Psoas muscle (tissue), 8 donors: ENCODE measurements at places on chromosomes 6 and 20. TPM values are rescaled to one million over a fixed set of nuclear protein-coding genes. Genes with fewer than 3 reads are reported as not detected.

- H3K27me3 ChIP-seq, result no peaks in the 10 kb centered on the region
- peak overlapping the region; percentile 94 for H3K27ac ChIP-seq
- no peaks in the 10 kb centered on the region for H3K36me3 ChIP-seq
- DNase-seq, result no peak
- H3K4me3 ChIP-seq, result no peak overlapping the region
- H3K4me1 ChIP-seq, result peaks cover 77% of the 10 kb centered on the region
These were observed 167.0 kb downstream of the SOBP start for GRCh38 chr6:107656883-107657282.

GRCh38 chr6:107079429-107079828 lies 35.9 kb downstream of the BEND3 start:
- H3K27ac ChIP-seq, result no peak overlapping the region
- DNase-seq, result no peak
- no peak overlapping the region for H3K4me3 ChIP-seq
- no peaks in the 10 kb centered on the region for H3K27me3 ChIP-seq
- H3K36me3 ChIP-seq, result no peaks in the 10 kb centered on the region
- no peaks in the 10 kb centered on the region for H3K4me1 ChIP-seq

DNA sequence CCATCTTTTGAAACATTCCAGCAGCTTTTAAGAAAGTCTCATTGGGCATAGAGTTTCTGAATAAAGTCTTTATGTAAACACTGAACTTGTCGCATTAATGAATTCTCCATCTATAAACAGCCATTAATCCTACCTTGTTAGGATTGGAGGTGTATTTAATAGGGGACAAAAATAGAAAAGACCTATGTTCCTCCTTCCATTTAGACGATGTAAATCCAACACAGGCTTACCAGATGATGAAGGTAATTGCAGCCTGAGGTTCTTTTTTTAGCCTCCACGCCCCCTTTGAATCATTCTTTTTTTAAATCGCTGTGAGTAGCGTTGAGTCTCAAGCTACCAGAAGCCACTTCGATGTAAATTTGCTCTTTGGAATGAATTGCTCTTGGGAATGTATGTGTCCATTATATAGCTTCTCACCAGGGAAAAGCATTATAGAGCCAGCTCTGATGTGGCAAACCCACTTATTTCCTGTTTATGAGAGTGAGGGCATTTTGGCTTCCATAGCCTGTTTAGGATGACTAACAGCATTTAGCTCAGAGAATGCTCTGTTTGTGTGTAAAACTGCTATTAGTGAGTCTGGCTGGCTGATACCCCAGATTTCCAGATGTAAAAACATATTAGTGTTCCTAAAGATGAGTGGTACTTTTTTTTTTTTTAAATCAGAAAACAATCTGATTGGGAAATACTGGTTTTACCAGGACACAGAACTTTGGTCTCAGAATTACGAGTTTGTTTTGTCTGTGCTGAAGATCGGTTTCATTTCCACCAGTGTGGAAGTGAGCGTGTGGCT lies 74.9 kb upstream of the CLDN20 start:
- no peak overlapping the region for H3K4me3 ChIP-seq
- DNase-seq, result no peak
- H3K27me3 ChIP-seq, result no peaks in the 10 kb centered on the region

DNA sequence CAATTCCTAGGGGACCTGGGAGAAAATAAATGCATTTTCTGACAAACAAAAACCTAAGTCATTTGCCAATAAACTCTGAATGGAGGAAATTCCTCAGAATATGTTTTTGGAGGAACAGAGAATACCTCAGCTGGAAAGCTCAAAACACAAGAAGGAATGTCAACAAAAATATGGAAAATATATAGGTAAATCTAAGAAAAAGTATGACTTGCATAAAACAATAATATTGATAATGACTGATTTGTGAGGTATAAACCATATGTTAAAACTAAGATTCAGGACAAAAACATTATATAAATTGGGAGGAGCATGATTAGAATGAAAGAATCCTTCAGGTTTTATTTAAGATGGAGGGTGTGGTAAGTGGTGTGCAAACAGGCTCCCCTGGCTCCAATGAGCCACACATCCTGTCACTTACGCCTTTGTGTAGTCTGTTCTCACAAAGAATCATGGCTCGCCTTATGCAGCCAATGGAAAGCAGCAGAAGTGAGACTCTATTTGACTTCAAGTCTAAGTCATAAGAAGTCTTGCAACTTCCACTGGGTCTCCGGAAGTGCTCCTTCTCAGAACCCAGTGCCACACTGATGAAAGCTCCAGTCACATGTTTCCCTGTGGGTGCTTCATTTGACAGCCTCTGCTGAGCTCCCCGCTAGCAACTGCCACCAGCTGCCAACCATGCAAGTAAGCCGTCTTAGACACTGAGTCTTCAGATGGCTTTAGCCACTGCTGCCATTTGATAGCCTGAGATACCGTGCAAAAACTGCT lies 8.1 kb downstream of the CFAP61 start:
- no peaks in the 10 kb centered on the region for H3K4me1 ChIP-seq
- no peak overlapping the region for H3K4me3 ChIP-seq
- DNase-seq, result no peak
- H3K27me3 ChIP-seq, result no peaks in the 10 kb centered on the region
- H3K27ac ChIP-seq, result no peak overlapping the region

GRCh38 chr6:90288404-90288803 lies 8.2 kb downstream of the BACH2 start:
- H3K4me3 ChIP-seq, result no peak overlapping the region
- peak overlapping the region; percentile 65 for H3K27ac ChIP-seq
- no peaks in the 10 kb centered on the region for H3K36me3 ChIP-seq
- H3K27me3 ChIP-seq, result no peaks in the 10 kb centered on the region
- H3K4me1 ChIP-seq, result peaks cover 70% of the 10 kb centered on the region
- DNase-seq, result no peak

The ELOVL2 gene
- 0.77 TPM for total RNA-seq

The MCCD1 gene
- total RNA-seq, result not detected

The GMEB2 gene
- total RNA-seq, result 5.9 TPM
